T1000 (cell line): ENCODE measurements at places on chromosomes 2 and 18.

- DNase-seq, result no peak
Observed at GRCh38 chr18:30139631-30140287, 902.8 kb downstream of the DSC3 start.

- no peak for DNase-seq
Observed at GRCh38 chr2:237351046-237351445, 62.9 kb downstream of the COL6A3 start.

DNA sequence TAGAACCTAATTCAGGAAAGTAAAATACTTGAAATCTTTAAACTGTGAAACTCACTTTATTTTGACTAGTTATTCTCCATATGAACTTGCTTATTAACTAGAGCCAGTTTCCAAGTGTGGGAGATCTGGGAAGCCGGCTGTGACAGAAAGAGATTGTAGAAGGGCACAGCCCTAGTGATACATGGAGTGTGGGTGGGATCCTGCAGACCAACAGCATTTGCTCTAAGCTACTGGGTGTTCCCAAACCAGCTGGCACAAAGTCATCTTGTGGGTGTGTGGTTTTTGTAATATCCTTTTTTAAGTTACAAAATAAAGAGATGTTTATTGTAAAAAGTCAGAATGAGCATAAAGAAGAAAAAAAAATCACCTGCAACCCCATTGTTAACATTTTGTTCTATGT lies 3.4 kb downstream of the DUSP19 start:
- no peak for DNase-seq

DNA sequence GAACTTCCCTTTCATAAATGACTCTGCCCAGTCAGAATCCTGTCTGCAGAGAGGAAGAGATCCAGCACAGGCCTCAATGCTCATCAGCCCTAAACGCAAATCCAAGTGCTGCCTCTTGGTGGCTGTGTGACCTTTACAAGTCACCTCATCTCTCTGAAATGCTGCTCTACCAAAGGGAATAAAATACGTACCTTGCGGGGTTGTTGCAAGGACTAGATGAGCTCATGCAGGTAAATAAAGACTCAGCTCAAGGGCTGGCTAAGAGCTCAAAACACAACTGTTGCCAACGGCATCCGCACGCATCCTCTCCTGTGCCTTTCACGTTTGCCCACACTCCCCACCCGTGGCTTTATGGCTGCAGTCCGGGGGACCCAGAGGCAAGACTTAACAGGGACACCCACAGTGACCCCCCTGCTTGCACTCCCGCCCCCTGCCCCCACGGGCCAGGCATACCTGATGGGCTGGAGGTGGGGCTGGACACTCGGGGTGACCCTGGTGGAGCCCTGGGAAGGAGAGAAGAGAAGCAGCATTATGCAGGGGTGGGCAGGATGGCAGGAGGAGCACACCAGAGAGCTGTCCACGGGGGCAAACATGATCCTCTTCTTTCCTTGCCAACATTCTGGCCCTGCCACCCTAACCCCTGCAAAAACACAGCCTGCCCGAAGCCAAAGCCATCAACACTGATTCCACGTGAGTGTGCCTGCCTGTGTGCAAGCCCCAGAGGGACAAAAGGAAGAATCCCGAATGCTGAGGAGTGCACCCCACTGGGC lies 102.6 kb downstream of the TNS1 start:
- no peak for DNase-seq

DNA sequence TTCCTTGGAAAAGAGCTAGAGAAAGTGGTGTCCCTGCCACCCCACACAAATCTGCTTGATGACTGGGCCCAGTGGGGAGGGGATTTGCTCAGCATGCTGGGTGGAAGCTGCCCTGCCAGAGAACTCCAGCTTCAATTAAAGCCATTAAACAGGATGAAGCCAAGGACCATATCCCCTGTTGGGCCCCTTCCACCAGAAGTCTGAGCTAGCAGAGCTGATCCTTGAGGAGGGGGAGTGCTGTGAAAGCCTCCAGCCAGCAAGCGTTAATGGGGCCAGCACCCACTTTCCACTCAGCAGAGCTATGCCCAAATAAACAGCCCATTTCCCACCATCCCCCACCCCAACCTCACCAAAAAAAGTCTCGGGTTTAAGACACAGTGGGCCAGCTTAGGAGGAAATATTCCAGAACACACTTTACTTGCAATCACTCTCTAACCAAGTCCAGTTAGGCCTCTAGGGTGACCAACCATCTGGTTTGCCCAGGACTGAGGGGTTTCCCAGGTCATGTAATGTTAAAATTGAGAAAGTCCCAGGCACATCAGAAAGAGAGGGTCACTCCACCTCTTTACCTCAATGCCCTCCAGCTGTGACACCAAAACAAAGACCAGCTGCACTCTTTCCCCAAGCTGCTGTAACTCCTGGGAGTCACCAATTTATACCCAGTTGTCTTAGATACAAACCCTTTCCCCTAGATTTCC lies 132.3 kb downstream of the FOXI3 start:
- no peak for DNase-seq

GRCh38 chr2:67046591-67046990 lies 350.5 kb upstream of the ETAA1 start:
- DNase-seq, result no peak

- DNase-seq, result no peak
Observed at GRCh38 chr18:34957119-34957863, 83.9 kb upstream of the MAPRE2 start.

- no peak for DNase-seq
Observed at GRCh38 chr2:226418521-226418920, 381.1 kb downstream of the IRS1 start.

DNA sequence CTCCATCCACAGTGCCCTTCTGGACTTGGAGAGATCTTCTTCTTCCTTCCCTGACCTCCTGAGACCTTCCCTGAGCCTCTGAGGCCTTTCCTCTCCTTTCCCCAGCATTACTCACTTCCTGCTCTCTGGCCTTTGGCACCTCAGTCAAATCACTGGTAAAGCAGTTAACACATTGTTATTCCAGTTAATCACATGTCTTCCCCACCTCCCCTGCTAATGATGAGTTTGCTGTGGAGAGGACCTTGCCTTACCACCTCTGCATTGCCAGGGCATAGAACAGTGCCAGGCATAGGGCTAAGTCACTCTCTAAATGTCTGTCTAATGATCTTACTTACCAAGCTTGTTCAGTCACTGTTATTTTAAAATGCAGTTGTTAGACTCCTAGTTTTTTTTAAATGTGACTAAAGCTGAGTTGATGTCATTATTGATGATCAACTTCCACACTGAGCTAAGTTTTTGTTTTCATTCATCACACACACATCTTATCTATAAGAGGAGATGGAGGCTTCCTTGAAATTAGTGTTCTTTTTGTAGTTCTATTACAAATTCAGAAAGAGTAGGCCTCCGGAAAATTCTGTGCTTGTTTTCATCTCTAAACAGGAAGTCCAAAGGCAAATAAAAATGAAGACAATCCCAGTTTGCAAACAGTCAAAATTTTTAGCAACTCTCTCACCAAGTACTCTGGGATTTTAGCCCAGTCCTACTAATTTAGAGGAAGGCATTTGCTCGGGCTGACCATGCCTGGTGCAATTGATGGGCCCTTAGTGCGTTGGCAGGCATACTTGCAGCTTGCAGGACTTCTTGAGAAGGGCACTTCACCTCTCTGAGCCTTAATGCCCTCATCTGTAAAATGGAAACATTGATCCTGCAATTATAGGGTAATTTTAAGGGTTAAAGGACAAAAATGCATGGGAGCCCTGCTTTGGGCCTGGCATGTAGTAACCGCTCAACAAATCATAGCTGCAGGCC lies 113.7 kb upstream of the SPRED2 start:
- no peak for DNase-seq

- DNase-seq, result no peak
Observed at GRCh38 chr18:37544713-37545112, 20.9 kb downstream of the CELF4 start.

DNA sequence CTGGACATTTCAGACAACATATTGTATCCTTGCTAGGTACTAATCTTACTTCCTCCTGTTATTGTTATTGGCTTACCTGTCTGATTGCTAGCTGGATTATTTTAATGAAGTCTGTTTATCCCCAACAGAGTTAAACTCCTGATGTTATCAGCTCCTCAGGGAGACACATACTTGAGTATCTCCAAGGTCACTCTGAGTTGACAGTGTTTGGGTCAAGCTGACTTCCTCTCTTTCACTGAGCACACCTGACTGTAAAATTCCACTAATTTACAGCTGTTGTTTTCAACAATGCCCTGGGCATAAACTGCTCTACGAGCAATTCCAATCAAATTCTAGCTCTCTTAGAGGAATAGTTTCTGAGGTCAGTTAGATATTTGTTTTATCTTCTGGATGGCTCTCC lies 9.6 kb downstream of the HAUS1 start:
- no peak for DNase-seq

GRCh38 chr2:148234143-148234542 lies 213.3 kb downstream of the MBD5 start:
- no peak for DNase-seq

DNA sequence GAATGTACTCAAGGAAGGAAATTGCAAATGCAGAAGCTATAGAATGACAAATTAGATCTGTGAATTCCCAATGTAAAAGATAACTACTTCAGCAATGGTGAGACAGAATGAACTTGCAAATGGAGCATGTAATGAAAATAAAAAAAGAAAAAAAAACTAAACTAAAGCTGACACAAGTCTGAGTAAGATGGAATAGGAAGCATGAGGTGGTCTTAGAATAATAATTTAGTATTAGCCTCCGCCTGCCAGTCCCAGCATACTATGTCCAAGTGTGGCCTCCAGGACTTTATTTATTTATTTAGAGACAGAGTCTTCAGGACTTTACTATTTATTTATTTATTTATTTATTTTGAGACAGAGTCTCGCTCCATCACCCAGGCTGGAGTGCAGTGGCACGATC lies 37.4 kb upstream of the SLC39A10 start:
- no peak for DNase-seq
